ENCODE measurements at places on chromosomes 1 and 21.

DNA sequence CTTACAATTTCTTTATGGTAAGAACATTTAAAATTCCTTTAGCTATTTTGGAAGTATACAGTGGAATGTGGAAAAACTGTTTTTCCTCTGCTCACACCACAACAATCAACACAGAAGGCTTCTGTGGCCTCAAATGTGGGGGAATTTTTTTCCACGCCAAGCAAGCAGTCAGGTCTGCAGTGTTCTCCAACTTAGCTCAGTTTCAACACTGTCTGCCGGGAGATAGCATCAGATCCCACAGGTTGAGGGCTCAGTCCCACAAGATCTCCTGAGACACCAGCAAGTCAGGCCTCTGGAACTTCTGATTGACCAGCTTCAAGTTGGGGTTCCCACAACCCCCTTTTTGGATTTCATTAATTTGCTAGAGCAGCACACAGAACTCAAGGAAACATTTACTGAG is 50.3 kb downstream of the PTBP2 start:
- DNase-seq, result no peak

- no peak for DNase-seq
These were observed 25.2 kb downstream of the CLDN14 start for GRCh38 chr21:36454706-36455105.

- DNase-seq, result no peak
These were observed 15.6 kb downstream of the PRMT2 start for GRCh38 chr21:46651121-46651520.

- no peak for DNase-seq
These were observed 187.6 kb upstream of the VAMP3 start for GRCh38 chr1:7583291-7584096.

- DNase-seq, result no peak
These were observed 12.7 kb upstream of the PADI4 start for GRCh38 chr1:17295292-17295691.

DNA sequence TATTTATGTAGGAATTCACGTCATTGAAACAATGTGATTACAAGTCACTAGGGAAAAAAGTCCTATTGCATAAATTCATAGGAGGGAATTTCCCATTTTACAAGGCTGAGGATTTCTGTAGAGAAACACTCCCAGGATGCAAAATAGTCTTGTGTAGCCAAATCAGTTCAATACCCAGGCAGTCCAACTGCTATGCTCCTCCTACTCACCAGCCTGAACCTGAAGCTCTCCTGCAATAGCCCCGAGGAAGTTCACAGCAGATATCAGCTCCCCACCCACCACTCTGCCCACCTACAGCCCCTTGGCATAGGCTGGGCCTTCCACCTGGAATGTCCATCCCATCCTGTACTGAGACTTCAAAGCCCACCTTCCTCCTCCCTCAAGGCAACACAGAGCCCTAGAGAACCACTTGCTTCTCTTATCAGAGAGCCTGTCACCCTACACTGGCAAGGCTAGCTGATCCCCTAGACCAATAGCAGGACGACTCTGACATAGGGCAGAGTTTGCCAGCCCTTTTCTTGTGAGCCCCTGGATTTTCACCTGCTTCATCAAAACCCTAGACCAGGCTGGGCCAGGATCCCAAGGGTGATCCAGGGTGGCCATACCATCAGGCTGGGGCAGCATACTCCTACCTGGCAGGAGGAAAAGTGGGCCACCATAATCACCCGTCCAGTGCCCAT is 1.5 kb downstream of the LSS start:
- DNase-seq, result no peak

Measured in right renal cortex interstitium (tissue), 3 donors.